ENCODE measurements at places on chromosomes 7 and 10. TPM values are rescaled to one million over a fixed set of nuclear protein-coding genes. Genes with fewer than 3 reads are reported as not detected.

EEF1AKMT2 gene
- 16.0 TPM for total RNA-seq

NCAPG2 gene
- 7.3 TPM for total RNA-seq

CISD1 gene
- total RNA-seq, result 14.6 TPM

TEX47 gene
- total RNA-seq, result not detected

DPY19L1 gene
- total RNA-seq, result 29.4 TPM

TACC2 gene
- 2.6 TPM for total RNA-seq

HABP2 gene
- not detected for total RNA-seq

GALNT17 gene
- total RNA-seq, result not detected

TDRD1 gene
- 0.50 TPM for total RNA-seq

ANKRD22 gene
- total RNA-seq, result not detected

ELFN1 gene
- total RNA-seq, result 7.6 TPM

CALML3 gene
- total RNA-seq, result not detected

CAV2 gene
- total RNA-seq, result 79.1 TPM

CPXM2 gene
- total RNA-seq, result 43.8 TPM

Measured in smooth muscle cell of trachea (primary cell).